NCI-H1092 treated with DMSO at 0.1 percent for 48 hours (cell line): ENCODE measurements at places on chromosomes 5 and 9.

DNA sequence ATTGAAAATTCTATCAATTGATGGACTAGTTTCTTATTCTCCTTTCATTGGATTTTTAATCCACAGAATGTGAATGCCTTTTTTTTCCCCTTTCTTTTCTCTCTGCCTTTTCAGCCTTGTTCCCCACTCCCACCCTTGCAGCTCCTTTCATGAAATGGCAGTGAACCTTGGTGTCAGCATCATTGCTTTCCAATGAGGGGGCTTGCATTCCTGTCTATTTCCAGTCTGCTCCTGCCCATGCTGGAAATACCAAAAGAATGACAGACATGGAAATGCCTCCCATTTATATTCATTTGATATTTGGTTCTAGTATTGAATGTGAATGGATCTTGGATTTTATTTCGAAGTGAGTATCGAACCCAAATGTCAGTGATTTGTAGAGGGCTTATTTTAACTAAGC, 162.7 kb upstream of the SGCD start:
- no peak for DNase-seq

GRCh38 chr9:9170439-9171134, 1371.0 kb upstream of the DMAC1 start:
- DNase-seq = peak; percentile 58

DNA sequence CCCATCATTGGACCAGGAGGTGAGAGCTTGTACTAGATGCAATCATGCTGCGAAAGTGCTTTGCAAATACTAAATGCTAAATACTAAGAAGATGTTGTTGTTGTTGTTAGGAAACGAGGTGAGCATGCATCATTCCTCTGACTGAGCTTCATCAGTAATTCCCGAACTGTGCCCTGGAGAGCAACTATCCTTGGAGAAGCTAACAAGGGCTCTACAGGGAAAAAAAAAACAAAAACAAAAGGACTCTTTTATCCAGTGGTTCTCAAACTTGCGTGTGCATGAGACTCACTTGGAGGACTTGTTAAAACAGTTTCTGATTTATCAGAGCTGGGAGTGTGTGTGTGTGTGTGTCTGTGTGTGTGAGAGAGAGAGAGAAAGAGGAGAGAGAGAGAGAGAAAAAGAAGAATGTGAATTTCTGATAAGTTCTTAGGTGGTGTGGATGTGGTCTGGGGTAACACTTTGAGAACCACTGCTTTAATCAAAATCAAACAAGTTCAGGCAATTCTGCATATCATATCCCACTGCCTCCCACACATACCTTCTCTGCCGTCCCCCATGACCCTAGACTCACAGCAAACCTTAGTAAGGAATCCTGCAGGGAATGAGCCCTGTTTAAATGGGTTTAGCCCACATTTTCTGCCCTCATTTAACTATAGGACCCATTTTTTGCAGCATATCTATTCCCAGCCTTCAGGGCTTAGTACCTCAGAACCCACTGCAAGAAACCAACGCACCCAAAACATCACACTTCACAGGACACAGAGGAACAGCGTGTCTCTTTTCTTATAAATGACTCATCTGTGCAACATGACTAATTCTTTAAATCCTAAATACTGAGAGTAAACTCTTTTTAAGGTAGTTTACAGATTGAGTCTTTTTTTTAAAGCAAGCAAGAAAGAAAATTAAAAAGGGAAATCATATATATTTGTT, 48.9 kb downstream of the PDE6A start:
- DNase-seq = no peak

- DNase-seq = no peak
Observed at GRCh38 chr9:12764150-12764549, 10.7 kb upstream of the LURAP1L start.

DNA sequence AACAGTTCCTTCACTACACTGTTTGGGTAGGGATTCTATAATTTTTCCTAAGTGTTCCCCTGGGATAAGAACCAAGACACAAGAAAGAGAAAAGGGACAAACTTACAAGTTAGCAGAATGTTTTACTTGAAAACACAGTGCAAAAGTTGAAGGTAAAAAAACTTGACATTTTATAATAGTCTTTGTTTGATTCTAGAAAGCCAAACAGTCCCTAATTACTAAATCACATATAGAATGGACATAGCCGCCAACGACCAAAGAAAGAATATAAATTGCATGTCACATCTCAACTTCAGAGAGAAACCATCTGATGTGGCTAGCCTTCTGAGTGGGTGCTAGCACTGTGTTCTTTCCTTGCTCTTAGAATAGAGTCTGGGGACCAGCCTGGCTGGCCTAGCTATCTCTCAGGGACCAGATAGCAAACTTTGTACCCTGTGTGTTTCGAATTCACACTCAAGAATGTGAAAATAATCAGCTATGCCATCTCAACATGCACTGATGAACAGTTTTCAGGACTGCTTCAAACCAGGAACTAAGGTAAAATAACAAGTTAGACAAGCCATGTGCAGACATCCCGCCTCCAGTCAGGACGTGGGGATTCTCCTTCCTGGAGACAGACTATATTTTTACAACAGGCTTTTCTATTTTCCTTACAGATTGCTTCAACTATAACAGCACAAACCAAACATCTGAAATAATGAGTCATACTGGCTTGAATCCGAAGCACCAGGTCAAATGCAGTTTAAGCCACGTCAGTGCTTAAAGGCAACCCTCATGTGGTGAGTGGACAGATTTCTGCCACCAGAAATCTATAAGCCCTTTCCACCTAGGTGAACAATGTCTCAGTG, 53.7 kb downstream of the LHFPL2 start:
- DNase-seq = no peak

GRCh38 chr9:79809931-79810330, 238.2 kb downstream of the TLE4 start:
- no peak for DNase-seq

GRCh38 chr9:37549527-37549926, 26.7 kb downstream of the FBXO10 start:
- no peak for DNase-seq

DNA sequence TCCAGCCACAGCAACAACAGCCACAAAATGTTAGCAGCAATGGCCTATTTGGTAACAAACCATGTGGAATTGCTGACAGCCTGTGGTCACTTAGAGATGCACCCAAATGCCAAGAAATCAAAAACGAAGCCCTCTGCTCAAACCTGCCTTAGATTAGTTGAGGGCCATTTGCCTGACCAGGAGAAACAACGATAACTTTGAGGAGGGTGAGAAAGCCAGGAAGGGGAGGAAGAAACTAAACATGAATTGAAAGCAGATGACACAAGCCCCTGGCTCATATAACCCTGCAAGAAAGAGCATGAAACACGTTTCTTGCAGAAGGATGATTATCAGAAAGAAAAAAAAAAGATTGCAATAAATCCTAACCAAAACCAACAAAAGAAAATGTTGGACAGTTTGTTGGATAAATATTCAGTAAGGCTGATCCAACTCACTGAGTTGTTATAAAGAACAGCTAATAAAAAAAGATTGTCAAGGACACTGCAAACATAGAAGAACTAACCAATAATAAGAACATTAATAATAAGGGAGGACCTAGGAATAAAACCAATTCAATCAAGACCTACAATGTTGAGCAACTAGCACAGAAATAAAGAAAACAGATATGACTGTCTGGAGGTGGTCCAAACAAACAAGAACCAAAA, 140.5 kb upstream of the SLC30A5 start:
- DNase-seq = no peak

GRCh38 chr9:115111874-115112273, 6.1 kb downstream of the TNC start:
- DNase-seq = no peak

DNA sequence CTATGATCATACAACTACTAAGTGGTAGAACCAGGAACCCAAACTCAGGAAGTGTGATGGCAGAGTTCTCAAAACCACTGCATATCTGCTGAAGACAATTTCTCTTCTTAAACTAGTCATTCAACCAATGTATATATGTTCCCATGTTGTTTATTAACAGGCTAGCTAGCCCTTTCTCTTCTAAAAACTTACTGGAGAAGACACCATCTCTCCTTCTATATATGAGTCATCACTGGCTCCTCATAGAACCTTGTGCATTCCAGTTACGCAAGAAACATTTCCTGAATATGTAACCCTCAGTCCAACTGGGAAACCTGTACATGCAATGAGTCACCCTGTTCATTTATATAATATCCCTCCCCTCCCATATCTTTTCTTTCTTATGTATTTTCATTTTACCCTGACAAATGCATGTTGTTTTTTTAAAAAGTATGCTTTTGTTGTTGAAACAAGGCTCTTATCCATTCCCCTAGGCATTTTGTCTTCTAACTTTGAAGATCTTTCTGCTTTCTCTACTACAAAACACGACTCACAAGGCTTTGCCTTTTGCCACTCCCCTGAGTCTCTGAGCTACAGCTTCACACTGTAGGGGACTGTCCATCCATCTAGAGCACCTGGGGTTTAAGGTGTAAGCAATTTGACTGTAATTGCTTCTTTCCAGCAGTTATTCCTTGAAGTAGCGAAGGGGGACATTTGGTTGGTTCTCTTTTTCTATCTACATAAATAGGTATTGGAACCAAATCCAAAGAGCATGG, 119.5 kb downstream of the ANXA1 start:
- no peak for DNase-seq

- no peak for DNase-seq
Observed at GRCh38 chr9:95785209-95785608, 90.3 kb upstream of the ERCC6L2 start.

DNA sequence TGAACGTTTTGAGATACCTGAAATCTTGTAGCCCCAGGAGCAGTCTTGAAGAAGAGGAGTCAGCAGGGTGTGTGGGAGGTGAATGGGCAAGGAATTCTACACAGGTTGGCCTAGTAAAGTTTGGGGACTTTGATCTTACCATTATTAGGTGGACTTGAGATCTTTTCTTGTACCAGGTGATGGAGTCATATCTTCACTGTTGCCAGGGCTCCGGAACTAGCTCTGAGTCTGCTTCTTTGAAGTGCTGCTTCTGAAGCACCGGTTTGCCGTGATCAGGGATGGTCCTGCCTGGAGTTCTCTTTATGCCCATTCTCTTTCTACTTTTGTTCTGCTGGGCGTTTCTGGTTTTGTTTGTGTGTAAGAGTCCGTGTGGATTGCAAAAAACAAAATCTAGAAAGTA, 27.4 kb downstream of the RCL1 start:
- DNase-seq = no peak

DNA sequence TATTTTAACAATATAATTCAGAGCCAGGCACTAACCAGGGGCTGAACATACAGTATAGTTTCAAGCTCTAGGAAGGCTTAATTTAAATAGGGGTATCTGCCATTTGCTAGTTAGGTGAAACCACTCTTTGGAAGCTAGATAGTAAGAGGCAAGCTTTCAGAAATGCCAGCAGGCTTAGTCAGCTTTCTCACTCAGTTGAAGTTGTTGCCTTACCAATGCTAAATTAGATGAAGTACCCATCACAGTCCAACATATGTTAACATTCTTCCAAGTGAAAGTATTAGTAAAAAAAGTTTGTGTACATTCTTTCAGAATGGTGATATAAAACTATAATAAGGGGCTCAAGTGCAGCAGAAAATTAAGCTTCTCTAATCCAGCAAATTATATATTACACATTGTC, 215.0 kb downstream of the CNTLN start:
- DNase-seq = no peak

GRCh38 chr9:35517131-35517530, 27.2 kb downstream of the RUSC2 start:
- DNase-seq = no peak

DNA sequence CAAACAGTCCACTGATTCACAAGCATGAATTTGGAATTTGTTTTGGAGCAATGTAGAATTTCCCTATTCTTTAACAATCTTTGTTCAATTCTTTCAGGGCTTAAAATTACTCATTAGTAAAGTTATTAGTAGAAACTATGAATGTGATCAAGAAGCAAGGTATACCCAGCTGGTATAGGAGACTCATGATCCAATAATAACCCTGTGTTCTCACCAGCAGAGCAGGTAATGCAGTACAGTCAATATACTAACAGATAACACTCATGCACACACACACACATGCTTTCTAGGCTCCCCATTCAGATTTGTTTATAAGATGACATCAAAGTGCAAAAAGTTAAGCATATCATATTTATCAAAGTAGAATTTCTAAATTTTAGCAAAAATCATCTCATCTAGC, 445.2 kb downstream of the ELAVL2 start:
- no peak for DNase-seq

DNA sequence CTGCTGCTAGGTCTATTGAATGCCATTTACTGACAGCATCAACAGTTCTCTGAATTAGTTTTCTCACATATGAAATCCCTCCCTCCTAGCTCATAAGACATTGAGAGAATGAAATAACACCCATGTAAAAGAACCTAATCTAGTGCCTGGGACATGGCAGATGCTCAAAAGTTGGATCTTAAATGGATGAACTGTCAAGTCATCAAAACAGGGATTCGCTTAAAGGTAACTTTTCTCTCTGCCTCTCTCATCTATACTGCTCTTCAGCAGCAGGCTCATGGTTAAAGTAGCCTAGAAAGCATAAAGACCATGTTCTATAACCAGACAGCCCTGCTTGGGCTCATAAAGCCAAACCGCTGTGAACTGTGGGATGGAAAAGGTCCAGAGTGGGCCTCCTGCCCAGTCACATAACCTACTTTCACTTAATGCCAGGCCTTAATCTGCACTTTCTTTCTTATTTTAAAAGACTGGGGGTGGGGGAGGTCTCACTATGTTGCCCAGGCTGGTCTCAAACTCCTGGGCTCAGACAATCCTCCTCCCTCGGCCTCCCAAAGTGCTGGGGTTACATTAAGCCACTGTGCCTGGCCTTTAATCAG, 3.7 kb downstream of the TMEM245 start:
- no peak for DNase-seq

DNA sequence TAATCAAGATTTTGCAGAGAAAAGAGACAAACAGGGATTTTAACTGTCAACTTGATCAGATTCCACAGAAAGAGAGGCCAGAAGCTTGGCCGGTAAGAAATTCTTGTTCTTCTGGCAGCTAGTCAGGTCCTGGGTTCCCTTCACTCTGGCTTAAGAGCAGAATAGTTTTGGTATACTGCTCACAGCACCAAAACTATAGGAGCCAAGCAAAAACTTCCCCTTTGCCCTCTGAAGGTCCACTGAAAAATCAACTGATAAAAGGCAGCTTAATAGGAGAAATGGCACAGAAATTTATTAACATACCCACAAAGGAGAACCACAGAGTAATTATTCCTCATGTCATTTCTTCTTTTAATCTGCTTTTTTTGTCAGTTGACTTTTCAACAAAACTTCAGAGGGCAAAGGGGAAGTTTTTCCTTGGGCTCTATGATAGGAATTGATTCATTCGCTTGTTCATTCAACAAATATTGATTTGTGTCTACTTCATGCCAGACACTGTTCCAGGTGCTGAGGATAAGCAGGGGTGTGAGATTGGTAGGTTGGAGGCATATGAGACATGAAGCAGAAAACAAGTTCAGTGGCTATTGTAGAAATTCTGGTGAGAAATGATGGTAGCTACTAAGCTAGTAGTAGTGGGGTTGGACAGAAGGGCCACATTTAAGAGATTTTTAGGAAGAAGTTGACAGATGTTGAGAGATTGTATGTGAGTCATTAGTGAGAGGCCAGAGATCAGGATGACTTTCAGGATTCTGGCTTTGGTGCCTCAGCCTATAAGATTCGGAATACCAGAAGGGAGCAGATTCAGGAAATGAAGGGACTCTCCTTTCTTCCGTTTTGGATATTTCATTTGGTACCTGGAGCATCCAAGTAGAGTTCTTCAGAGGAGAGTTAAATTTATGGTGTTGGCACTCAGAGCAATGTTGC, 20.6 kb upstream of the NNT start:
- no peak for DNase-seq
